Hippocampal formation (tissue), 2 donors: ENCODE measurements at places on chromosomes 5 and 9.

DNA sequence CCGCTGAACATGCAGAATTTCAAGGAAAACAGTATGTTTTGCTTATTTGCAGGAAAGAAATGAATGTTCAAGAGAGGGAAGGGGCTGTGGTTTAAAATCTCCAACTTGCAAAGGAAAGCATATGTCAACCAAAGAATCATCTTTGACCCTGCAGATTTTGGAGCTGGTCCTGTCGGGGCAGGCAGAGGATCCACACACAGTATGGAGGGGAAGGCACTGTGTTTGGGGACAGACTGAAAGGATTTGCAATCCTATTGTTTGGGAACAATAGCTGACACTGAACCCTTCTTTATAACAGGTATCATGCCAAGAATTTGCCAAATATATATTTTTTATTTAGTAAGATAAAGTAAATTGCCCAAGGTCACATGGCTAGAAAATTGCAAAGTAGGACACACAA lies 121.4 kb upstream of the ZNF618 start:
- no peak for DNase-seq

DNA sequence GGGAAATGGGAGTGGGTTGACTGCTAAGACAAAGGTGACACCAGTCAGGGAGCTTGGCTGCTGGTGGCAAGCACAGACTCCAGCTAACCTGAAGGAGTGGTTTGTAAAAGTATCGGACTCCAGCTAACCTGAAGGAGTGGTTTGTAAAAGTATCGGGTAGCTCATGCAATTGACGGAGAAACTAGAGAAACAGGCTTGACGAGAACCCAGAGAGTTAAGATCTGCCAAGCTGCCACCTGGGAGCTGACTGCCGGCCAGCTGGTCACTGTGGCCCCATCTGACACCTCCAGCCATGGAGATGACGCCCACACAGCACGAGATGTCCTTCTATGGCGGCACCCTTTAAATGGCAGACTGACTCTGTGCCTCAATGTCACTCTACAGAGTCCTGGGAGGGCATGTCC lies 28.3 kb upstream of the CRB2 start:
- no peak for DNase-seq

GRCh38 chr9:77726289-77726688 lies 78.2 kb upstream of the GNA14 start:
- DNase-seq: no peak

- DNase-seq: no peak
Observed at GRCh38 chr9:71329873-71330272, 208.5 kb upstream of the TRPM3 start.

- no peak for DNase-seq
Observed at GRCh38 chr5:148003226-148003625, 60.6 kb upstream of the SPINK5 start.

- DNase-seq: no peak
Observed at GRCh38 chr5:40575921-40576320, 103.8 kb upstream of the PTGER4 start.

DNA sequence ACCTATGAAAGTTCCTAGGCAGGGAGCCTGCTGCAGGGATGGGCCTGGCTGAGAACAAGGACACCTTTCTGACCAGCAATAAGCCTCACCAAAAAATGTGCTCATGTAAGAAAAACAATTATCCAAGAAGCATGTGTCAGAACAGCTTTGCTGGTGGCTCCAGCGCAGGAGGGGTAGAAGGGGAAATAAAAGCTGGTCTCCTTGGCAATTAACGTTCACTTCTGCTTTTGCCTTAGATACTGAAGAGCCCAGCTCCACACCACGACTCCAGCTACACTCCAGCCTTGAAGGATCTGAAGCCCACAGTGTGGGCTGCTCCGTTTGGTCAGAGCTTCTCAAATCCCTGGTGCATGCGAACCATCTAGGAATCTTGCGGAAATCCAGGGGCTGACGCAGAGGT lies 107.6 kb upstream of the PHYKPL start:
- DNase-seq: no peak

DNA sequence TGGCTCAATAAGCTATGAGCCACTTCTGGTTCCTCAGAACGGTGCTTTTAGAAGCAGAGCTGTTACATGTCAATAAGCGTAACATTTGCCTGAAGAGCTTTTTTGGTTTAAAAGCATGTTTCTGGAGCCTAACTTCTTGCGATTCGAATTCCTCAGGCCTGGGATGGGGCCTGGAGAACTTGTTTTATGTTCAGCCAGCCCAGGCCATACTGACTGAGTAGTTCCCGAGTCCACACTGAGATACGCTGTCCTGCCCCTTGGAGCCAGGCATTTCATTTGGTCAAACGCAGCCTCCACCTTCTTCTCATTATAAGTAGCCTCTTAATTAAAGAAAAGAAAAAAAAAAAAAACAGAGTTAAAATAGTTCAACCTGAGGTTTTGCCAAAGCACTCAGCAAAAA lies 260.6 kb upstream of the ANKRD55 start:
- no peak for DNase-seq

DNA sequence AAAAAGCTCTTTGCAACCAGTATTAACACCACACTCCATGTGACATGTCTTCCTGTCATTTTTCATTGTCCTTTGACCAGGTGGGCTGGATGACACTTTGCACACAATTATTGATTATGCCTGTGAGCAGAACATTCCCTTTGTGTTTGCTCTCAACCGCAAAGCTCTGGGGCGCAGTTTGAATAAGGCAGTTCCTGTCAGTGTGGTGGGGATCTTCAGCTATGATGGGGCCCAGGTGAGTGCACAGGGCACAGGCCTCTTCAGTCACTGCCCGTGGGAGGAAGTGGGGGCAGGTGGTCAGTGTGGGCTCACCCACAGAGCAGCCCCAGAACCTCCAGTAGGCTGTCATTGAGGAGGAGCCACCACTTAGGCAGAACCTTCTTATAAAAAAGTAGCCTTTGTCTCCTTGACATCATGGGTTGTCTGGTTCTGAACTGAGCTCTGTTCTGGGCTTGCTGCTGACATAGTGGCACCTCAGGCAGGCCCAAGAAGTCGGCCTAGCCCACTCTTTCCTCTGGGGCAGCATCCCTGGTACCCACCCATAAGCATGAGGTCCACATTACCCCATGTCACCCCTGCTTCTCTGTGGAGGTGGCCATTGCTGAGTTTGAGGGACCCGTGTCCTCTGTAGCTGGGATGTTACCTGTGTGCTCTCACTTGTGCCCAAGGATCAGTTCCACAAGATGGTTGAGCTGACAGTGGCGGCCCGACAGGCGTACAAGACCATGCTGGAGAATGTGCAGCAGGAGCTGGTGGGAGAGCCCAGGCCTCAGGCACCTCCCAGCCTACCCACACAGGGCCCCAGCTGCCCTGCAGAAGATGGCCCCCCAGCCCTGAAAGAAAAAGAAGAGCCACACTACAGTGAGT lies 39.3 kb downstream of the SECISBP2 start:
- no peak for DNase-seq

DNA sequence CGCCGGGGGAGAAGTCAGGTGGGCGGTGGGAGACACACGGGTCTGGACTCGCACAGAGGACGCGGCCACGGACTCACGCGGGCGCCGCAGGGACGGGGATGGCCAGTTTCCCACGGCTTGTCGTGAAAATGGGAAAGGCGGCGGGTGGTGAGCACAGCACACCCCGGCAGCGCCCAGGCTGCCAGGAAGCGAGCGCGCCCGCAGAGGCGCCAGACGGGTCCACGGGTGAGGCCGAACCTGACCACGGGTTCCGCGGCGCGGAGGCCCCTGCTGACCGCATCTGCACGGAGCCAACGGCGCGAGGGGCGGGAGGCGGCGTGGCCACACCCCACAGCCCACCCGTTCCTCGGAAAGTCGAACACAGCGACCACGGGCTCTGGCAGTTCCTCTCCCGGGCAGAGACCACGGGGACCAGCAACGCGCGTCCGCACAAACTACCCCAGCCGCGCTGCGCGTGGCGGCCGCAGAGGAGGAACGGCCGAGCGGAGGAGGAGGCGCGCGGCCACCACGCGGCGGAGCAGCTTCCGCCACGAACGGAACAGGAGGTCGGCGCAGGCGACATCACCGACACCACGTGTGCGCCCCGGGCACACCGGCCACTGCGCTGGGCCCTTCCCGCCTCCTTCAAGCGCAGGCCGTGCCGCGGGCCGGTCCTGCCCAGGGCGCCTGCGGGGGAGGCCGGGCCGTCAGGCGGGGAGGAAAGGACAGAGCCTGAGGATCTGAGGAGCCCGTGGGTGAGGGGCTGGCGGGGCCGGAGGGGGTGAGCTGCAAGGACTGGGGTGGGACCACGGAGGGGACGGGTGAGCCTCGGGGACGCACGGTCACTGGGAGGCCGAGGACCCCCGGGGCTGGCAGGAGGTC lies 5.6 kb downstream of the EXD3 start:
- DNase-seq: no peak

- no peak for DNase-seq
Observed at GRCh38 chr9:15155826-15156225, 151.2 kb downstream of the TTC39B start.

GRCh38 chr5:142881076-142881783 lies 111.1 kb downstream of the ARHGAP26 start:
- DNase-seq: no peak

DNA sequence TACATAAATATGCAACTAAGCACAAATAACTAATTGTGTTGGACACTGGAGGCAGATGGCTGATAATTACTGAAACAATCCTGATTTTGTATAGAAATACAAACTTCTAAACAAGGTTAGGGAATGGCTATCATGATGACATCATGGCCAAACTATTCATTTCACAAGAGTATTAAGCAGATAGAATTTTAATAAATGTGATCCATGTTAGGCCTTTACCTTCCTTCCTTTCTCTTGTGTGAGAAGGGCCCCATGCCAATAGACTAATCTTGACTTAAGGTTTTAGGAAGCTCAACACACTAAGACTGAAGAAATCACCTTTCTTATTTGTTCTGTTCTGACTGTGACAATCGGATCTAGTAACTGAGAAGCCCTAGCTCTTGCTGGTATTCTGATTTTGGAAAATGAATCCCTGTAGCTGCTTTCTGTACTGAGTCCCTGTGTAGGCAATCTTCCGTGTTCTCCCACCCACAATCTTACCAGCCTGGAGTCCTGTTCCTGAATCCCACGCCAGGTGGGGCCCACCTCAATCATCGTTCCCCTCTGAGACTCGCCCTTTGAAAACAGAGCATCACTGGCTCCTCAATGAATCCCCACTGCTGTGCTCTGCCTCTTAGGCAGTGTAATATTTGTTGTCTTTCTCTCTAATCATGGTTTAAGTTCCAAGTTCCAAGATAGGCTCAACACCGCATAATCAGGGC lies 168.7 kb upstream of the GNA14 start:
- DNase-seq: no peak

DNA sequence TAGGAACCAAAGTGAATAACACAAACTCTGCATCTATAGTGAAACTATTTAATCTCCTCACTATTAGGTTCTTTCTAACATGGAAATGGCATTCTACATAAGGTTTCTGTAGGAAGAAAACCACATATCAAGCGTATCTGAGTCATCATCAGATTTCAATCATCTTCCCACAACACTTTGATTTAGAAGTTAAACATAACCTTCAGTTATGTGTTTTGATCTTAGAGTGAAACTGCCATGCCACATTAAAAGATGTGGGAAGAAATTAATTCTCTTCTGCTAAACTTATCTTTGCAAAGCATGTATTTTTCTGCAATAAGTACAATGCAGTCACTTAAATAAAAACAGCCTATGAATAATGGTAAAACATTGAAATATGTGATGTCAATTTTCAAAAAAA lies 55.0 kb downstream of the MEF2C start:
- no peak for DNase-seq

DNA sequence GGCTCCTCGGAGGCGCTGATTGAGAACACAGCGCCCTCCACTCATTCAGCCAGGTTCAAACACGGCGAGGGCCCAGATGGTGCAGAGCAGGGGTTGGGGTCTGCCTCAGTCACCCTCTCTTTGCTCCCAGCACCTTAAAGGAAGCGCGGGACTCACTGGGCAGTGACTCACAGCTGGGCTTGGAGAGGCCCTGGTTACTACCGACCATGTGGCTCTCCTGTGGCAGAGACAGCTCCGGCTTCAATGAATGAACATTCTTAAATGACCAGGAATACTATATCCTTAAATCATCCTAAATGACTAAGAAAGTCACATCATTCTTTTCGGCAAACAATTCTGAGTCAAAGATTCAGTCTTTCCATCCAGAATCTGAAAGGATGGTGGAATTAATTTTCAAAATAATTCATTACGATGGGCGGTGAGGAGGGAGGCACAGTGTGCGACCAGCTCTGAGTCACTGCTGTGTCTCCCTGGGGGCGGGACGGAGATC lies 1.6 kb upstream of the INPP5E start:
- DNase-seq: no peak

DNA sequence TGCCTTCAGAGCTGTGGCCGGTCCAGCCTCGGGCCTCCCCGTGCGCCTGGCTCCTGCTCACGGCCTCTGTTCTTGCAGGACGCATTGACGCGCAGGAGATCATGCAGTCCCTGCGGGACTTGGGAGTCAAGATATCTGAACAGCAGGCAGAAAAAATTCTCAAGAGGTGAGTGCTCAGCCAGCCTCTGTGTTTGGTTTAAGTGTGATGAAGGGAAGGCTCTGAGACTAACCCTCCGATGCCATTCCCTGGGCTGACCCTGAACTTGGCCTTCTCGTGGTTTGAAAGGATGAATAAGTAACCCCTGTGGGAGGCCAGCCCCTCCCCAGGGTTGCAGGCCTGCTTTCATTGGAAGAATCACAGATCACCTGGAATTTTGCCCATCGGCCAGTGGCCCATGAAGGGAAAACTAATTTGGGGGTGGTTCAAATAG lies 26.3 kb downstream of the PTGES2 start:
- no peak for DNase-seq

GRCh38 chr9:17387565-17387964 lies 191.3 kb upstream of the SH3GL2 start:
- no peak for DNase-seq

GRCh38 chr5:8842971-8843551 lies 702.8 kb downstream of the SEMA5A start:
- DNase-seq: peak; percentile 66

- DNase-seq: no peak
Observed at GRCh38 chr5:149881069-149881622, 63.4 kb downstream of the PDE6A start.

- no peak for DNase-seq
Observed at GRCh38 chr9:14316602-14317300, 2.8 kb upstream of the NFIB start.

GRCh38 chr5:143819716-143820115 lies 7.8 kb downstream of the HMHB1 start:
- no peak for DNase-seq

GRCh38 chr9:112971415-112971814 lies 40.6 kb downstream of the ZNF883 start:
- no peak for DNase-seq

- DNase-seq: no peak
Observed at GRCh38 chr9:108467653-108468324, 388.0 kb downstream of the ACTL7B start.

- DNase-seq: no peak
Observed at GRCh38 chr5:759781-760362, 24.7 kb downstream of the ZDHHC11B start.

DNA sequence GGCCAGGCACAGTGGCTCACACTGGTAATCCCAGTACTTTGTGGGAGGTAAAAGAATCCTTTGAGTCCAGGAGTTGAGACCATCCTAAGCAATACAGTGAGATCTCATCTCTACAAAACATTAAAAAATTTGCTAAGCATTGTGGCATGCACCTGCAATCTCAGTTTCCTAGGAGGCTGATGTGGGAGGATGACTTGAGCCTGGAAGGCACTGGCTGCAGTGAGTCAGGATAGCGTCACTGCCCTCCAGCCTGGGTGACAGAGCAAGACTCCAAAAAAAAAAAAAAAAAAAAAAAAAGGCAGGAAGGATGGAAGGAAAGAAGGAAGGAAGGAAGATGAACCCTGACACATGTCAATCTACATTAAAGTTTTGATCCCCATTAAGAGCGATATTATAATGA lies 1452.2 kb upstream of the ACO1 start:
- no peak for DNase-seq

- DNase-seq: no peak
Observed at GRCh38 chr9:21326526-21327139, 8.6 kb downstream of the KLHL9 start.
